ENCODE measurements at places on chromosomes 11 and 22.
A peak's percentile ranks its signal among the peaks of the same experiment; 100 is the strongest.

- no peak for DNase-seq
Observed at GRCh38 chr11:100734743-100735527, 47.8 kb downstream of the ARHGAP42 start.

- DNase-seq: no peak
Observed at GRCh38 chr22:35306350-35306967, 6.8 kb downstream of the TOM1 start.

DNA sequence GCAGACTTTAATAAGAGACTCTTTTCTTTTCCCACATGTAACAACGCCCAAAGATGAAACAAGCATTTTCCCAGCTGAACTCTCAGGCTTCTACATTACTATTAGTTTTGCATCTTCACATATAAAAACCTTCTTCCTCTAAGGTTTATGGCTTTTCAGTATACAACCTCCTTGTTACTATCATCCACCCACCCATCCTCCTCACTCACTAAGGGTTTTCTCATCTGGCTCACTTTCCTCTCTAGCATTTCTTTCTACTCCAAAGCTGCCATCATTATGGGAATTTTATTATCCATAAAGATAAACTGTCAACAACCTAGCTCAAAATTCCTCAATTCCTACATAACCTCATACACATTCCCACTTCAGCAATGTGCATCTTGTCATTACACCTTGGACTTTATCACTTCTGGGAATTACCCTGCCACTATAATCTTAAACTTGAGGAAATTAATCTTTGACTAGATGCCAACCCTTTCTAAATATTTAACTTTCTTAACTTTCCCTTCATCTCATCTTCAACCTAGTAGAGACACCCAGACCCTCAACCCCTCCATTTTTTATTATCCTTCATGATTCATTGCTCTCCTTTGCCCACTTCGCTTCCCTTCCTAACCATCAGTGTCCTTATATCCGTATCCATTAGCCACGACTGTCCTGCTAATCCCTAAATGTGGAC, 30.9 kb downstream of the MTMR2 start:
- no peak for DNase-seq

DNA sequence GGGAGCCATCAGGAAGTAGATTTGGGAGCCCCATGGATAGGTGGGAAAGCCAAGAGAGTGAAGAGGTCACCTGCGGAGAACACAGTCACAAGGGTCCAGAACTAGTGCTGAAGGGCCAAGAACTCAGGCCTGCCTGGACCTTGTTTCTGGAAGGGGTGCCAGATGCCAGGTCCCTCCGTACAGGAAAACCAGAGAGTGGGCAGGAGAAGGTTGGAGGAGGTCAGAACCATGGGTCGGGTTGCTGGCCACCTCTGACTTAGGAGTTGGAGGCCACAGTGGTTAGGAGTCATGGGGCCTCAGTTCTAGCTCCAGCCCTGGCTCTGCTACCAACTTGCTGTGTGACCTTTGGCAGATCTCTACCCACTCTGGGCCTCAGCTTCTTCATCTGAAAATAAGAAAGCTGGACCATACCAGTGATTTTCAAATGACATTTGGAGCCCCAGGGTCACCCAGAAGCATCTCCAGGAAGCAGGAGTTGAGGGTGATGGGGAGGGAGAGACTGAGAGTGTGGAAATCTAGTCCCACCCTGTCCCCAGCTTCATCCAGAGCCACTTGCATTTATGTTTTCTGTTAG, 20.8 kb upstream of the TUB start:
- no peak for DNase-seq

DNA sequence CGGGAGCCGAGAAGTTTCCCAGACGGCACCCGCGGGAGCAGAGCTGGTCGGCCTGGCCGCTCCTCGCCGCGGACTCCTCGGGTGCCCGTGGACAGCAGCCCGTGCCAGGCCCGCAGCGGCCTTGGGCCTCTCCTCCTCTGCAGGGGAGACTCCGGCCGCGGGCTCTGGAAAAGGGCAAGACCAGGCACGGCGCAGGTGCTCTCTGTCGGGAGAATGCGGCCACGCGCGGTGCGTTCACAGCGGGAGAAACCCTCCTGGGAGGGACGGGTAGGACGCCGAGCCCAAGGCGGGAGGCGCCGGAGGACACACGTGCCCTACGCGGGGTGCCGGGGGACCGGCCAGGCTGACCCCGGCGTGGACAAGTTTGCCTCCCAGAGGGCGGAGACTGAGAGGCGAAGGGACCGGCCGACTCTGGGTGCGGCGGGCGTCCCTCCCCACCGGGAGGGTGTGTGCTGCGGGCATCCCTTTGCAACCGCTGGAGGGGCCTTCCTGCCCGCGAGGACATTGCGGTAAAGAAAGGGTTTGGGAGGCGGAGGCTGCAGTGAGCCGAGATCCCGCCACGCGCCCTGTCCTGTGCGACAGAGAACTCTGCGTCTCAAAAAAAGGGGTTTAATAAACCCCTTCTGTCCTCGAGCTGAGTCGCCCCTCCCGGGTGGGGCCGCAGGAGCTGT, 2.3 kb downstream of the IFITM1 start:
- DNase-seq: no peak

GRCh38 chr11:121240650-121241303, 51.8 kb upstream of the SC5D start:
- DNase-seq: no peak

DNA sequence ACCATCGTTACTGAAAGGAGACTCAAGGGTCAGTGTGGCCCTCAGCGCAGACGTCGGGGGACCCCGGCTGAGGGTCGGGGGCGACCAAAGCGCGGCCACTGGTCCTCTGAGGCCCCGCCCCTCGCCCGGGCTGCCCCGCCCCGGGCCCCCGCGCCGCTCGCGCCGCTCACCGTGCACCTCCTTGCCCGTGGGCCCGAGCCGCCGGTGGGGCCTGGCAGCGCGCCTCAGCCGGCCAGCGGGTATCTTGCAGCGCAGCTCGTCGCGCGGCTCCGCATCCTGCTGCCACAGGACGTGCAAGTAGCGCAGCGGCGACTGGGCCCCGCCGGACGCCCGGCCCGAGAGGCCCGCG, 419 bp downstream of the ANKRD54 start:
- peak; percentile 46 for DNase-seq

GRCh38 chr22:47139790-47140119, 377.3 kb downstream of the TBC1D22A start:
- DNase-seq: no peak

DNA sequence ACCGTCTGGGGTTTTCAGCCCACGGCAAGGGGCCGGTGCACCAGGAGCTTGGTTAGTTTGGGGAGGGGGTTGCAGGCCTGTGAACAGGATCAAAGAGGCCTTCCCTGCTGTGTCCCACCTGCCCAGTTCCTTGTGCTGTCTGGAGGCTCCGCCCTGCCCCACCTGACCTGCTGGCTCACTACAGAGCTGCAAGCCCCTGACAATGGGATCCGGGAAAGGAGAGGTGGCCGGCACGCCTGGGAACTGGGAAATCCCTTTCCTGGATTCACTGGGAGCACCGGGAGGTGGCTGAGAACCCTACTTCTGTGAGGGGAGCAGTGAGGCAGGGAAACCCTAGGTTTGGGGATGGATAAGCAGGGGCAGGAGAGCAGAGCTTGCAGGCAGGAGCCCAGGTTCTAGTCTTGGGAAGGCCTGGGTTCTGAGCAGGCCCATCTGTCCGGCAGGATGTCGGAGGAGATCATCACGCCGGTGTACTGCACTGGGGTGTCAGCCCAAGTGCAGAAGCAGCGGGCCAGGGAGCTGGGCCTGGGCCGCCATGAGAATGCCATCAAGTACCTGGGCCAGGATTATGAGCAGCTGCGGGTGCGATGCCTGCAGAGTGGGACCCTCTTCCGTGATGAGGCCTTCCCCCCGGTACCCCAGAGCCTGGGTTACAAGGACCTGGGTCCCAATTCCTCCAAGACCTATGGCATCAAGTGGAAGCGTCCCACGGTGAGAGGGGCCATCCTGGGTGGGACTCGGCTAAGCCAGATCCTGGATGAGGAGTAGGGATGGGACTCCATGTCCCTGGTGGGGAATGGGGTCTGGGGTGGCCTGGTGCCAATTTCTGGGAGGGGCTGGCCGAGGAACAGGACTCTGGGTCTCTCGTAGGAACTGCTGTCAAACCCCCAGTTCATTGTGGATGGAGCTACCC, 786 bp downstream of the CAPN1 start:
- DNase-seq: peak; percentile 30

DNA sequence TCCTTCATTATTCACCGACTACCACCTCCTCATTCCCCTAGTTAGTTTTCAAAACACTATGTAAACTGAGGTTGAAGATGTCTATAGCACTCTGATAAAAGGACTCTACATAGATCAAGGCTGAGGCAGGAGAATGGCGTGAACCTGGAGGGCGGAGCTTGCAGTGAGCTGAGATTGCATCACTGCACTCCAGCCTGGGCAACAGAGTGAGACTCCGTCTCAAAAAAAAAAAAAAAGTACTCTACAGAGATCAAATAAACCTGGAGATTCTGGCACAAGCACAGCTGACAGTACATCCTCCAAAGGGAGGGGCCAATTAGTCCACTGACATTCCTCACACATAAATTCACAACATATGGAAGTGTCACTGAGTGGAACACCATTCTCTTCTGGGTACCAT, 31.0 kb downstream of the TSG101 start:
- DNase-seq: no peak

- DNase-seq: no peak
Observed at GRCh38 chr11:10556590-10556989, 11.9 kb downstream of the LYVE1 start.

DNA sequence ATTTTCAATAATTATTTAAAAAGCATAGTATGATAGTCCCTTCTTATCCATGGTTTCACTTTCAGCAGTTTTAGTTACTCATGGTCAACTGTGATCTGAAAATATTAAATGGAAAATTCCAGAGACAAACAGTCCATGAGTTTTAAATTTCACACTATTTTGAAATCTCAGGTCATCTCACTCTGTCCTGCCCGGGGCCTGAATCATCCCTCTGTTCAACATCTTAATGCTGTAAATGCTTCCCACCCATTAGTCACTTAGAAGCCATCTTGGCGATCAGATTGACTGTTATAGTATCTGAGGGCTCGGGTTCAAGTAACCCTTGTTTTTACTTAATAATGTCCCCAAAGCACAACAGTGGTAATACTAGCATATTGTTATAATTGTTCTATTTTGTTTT, 1509.3 kb downstream of the FAM181B start:
- no peak for DNase-seq

- no peak for DNase-seq
Observed at GRCh38 chr11:82858133-82858532, 42.1 kb downstream of the PRCP start.

GRCh38 chr11:120288021-120288420, 37.1 kb upstream of the TLCD5 start:
- no peak for DNase-seq

DNA sequence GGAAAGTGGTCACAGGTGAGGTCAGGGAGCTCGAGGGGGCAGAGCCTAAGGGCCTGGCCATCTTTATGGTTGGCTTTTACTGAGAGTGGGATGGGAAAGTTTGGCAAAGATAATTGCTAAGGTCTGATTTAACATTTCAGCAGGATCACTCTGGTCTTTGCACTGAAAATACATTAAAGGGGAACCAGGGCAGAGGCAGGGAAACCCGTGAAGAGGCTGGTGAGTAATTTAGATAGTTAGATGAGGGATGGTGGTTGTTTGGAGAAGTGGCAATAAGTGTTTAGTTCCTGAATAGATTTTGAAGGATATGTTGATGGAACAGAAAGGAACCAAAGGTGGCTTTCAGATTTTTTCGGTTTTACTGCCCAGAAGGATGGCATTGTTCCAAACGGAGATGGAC, 50.8 kb downstream of the SCN3B start:
- no peak for DNase-seq

DNA sequence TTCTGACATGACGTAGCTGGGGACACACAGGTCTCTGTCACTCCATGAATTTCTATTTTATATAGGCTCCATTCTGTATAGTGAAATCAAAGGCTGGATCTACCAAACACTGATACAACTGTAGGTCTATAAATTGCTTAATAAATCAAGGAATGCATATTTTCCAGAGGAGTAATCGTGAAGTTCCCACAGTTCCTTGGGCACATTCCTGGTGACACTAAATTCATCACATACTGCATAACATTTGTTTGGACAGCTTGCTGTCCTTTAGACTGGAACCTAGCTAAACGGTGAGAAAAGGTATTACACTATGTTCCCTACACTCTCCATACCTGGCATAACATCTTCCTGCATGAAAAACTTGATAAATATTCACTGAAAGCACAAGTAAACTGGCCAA, 41.6 kb upstream of the UCP3 start:
- no peak for DNase-seq

GRCh38 chr11:7910286-7910788, 20.7 kb downstream of the OR10A6 start:
- DNase-seq: no peak

DNA sequence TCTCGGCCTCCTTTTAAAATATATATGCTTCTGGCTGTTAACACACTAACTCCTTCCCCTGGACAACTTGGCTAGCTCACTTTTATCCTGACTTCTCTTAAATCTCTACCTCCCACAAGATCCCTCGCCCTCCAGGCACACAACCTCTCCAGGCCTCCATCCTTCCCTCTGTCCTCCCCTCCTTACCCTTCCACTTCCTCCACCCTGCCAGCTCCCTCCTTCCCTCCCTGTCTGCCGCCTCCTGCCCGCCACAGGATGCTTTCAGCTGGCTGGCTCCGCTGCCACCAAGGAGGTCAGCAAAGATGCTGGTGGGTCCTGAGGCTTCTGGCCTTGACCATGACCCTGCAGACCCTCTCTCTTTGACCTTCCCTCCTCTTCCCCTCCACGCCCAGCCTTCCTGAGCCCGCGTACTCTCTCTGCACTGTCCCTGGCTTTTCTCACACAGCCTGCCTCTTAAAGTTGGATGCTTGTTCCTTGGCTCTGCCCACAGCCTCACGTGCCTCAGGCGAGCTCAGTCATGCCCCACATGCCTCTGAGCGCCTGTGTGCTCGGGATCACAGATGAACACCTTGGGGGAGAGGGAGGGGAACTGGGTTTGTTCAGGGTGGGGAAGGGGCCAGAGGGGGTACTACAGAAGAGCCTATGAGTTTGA, 6.7 kb downstream of the NFAM1 start:
- no peak for DNase-seq

DNA sequence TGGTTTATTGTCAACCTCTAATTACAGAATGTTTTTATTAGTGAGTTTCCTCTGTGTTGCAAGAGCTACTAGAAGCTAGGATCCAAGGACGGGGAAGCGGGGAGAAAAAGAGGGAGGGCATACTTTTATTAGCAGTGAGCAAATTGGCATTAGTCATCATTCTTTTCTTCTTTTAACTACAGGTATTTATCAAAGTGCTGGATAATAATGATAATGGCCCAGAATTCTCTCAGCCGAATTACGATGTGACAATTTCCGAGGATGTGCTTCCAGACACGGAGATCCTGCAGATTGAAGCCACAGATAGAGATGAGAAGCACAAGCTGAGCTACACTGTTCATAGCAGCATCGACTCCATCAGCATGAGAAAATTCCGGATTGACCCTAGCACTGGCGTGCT, 179.7 kb upstream of the MTNR1B start:
- DNase-seq: no peak

Measured in SHP77 (cell line).